GDM1 (cell line): ENCODE measurements at places on chromosomes 12 and 14.

GRCh38 chr12:27276275-27276674 lies 32.2 kb downstream of the STK38L start:
- no peak for DNase-seq

DNA sequence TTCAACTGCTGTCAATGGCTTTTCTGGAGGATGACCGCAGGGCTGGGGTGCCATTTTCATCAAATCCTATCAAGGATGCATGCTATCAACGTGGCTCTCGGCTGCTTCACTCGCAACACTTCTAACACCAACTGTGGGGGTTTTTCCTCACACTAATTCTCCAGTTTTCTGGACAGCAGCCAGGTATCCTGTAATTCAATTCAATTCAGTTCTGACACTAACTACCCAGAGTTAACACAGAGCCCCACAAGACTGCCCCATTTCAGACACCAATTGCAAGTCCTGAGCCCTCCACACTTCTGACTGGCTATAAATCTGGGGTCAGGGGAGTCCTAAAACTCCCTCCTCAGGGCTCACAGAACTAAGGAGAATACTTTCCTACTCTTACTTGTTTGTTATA lies 55.3 kb upstream of the TMCC3 start:
- no peak for DNase-seq

DNA sequence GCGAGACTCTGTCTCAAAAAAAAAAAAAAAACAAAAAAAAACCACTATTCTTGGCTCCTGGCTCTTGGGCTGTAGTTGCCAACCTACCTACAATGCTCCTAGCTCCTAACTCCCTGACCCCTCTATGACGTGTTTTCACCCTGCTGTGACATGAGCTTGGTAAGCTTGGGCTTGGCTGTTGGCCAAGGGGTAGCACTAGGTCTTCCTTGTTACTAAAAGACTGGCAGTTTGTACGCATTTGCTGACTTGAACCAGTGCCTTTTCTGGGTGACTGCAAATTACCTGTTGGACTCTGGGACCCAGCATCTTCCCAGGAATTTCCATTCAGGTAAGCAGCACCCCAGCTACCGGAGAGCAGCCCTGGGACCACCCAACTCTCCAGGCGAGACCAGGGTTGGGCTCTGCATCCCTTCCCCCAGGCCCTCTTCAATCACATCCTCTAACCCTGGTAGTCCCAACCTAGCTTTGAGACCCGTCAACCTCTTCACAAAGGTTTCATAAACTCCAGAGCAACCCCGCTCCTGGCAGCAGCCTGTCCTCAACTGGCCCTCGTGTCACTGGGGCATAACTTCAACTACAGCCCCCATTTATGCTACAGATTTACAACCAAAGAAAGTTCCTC lies 8.3 kb downstream of the CDK2AP1 start:
- DNase-seq, result no peak

DNA sequence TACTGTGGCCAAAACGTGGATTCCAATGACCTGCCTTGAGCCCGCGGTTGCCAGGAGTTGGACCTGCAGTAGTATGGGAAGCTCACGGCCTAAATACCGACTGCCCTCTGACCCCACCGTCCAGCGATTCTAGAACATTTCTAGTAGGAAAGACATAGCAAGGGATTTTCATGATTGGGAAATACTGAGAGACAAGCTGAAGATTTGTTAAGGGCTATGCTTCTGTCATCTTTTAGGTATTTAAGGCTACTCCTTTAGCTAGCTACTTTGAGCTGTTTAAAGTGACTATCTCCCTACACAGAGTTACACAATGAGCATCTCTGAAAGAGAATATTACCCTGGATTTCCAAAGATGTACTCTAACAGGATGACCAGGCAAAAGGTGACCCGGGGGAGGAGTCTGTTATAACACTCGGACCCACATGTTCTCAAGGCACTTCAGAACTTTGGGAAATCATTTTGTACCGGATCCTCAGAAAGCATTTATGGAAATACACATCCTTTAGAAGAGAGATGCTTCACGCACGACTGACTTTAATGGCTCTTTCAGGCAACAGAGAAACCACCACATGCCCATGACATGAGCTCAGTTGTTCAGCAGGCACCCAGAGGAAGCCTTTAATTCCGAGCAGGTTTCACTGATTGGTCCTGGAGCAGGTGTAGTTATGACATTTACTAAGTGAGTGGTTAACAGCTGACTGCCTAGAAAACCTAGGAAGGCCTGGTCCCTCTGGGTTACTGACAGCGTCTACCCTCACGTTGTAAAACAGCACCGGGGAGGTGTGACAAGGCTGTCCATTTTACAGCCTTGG lies 4.2 kb downstream of the BAG5 start:
- DNase-seq, result no peak

- DNase-seq, result no peak
These were observed 139.0 kb downstream of the TMEM121 start for GRCh38 chr14:105665247-105665950.

DNA sequence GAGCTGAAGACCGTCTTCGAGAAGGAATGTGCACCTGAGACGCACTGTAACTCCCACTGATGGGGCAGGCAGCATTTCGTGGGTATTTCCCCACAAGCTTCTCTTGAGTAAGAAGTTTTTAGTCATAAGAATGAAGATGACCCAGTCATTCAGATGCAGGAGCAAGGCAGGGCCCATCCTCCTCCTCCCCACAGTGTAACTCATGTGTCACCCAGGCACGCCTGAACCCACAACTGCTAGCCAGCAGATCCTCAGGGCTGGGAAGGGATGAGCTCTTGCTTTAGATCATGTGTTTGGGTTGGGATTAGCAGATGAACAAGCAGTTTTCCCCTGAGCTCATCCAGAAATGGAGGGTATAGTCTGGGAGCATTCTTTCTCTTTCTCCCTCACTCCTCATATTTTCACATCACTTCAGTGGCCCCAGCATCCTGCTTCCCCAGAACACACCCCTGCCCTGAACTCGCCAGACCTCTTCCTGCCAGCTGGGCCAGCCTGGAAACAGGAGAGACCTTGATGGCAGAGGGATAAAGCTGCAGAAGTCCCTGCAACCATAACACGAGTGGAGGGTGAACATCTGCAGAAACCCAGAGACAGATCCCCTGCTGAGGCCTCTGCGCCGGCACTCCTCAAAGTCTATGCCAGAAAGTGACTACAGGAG lies 73.3 kb downstream of the B4GALNT3 start:
- no peak for DNase-seq

DNA sequence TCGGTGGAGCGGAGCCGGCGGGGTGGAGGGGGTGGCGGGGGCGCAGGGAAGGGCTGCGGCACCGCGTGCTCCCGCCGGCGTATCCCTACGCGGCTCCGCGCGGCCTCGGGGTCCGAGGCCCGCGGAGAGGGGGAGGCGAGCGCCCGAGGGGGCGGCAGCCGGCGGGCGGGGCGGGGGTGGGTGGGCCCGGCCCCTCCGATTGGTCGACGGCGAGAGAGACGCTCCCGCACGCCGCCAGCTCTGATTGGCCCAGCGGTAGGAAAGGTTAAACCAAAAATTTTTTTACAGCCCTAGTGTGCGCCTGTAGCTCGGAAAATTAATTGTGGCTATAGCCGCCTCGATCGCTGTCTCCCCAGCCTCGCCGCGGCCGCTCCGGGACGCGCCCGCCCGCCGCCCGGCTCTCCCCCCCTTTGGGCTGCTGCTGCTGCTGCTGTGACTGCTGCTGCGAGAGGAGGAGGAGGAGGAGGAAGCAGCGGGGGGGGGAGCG lies at the start of gene FOXG1:
Gene FOXG1, plus strand, starts transcription at position 319 of the 487 bp plus-strand sequence. CDS start 493 bp downstream, outside the sequence.
- DNase-seq, result no peak

DNA sequence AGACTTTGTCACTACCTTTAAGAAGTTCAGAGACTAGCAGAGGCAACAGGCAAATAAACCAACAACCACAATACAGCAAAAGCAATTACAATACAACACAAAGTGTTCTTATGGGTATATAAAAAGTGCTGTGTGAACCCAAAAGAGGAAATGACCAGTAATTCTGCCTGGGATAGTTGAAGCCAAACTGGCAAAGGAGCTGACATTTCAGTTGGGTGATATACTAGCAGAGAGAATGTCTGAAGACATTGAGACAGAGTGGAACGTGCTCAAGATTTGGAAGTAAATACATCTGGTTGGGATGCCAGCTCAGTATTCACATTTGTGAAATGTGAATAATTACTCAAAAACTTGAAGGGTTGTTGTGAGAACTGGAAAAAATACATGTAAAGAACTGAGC lies 80.6 kb upstream of the GTF2A1 start:
- DNase-seq, result no peak
